ENCODE measurements at places on chromosomes 2 and 18. TPM values are rescaled to one million over a fixed set of nuclear protein-coding genes. Genes with fewer than 3 reads are reported as not detected.

The GREB1 gene
- 0.19 TPM for total RNA-seq

The TRPM8 gene
- not detected for total RNA-seq

The OXER1 gene
- not detected for total RNA-seq

The DUSP2 gene
- total RNA-seq: 33.4 TPM

The C2orf69 gene
- 14.4 TPM for total RNA-seq

The NEB gene
- 0.91 TPM for total RNA-seq

The DYSF gene
- total RNA-seq: 0.28 TPM
